ENCODE measurements at places on chromosomes 12 and 14. TPM values are rescaled to one million over a fixed set of nuclear protein-coding genes. Genes with fewer than 3 reads are reported as not detected.

Gene SERPINA10
- total RNA-seq: not detected

Gene VPS29
- total RNA-seq: 96.3 TPM

Gene ZNF268
- 16.2 TPM for total RNA-seq

Gene CCDC88C
- total RNA-seq: 333 TPM

Gene MANSC4
- total RNA-seq: not detected

Gene METTL25
- 11.8 TPM for total RNA-seq

Gene GON7
- total RNA-seq: 6.7 TPM

Gene WBP11
- total RNA-seq: 124 TPM

Gene DHH
- 0.44 TPM for total RNA-seq

Gene KMT2D
- 139 TPM for total RNA-seq

Gene BEGAIN
- total RNA-seq: 4.5 TPM

Gene FOXM1
- 1.6 TPM for total RNA-seq

Gene PMEL
- 0.63 TPM for total RNA-seq

Gene MNAT1
- 16.1 TPM for total RNA-seq

Gene PDE3A
- 2.8 TPM for total RNA-seq

Gene C12orf42
- total RNA-seq: 3.3 TPM

Gene EFCAB11
- total RNA-seq: 1.9 TPM

Gene HEBP1
- 11.5 TPM for total RNA-seq

Gene KRT77
- not detected for total RNA-seq

Gene RIPK3
- 22.7 TPM for total RNA-seq

Gene TAS2R10
- total RNA-seq: 0.45 TPM

Gene SALL2
- total RNA-seq: 1.9 TPM

Gene NANOG
- total RNA-seq: not detected

Gene ACVR1B
- total RNA-seq: 8.7 TPM

Gene KITLG
- 0.50 TPM for total RNA-seq

Gene CNTN1
- total RNA-seq: not detected

Gene LTBP2
- 0.34 TPM for total RNA-seq

Gene DPF3
- 0.13 TPM for total RNA-seq
